ENCODE measurements at places on chromosomes 1 and 21.

GRCh38 chr1:117093091-117093534, 28.4 kb downstream of the TRIM45 start:
- DNase-seq, result peak; percentile 98

DNA sequence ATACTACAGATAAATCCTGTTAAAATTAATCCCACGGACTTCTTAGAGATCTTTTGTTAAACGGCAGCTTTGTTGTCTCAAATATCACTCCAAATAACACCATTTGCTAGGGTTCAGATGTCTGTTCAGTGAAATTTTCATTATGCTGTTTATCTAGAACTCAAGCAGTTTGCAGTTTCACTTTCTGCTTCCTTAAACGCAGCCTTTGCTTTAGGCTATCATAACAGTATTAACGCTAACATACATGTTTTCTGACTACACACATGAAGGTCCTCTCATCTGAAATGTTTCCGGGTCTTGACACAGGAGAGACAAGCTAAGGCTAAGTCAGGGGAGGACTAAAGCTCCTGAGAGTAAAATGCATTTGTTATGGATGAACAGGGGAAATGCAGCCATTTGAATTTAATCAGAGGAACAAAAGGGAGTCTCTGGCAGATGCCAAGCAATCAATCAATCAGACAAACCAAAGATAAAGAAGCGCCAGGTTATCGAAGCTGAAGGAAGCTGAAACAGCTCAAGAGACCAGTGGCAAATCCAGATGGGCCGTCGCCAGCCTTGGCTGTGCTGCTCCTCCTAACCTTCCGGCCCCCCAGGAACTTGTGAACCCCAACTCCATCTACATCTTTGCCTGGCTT, 16.9 kb downstream of the CCSAP start:
- peak; percentile 52 for DNase-seq

DNA sequence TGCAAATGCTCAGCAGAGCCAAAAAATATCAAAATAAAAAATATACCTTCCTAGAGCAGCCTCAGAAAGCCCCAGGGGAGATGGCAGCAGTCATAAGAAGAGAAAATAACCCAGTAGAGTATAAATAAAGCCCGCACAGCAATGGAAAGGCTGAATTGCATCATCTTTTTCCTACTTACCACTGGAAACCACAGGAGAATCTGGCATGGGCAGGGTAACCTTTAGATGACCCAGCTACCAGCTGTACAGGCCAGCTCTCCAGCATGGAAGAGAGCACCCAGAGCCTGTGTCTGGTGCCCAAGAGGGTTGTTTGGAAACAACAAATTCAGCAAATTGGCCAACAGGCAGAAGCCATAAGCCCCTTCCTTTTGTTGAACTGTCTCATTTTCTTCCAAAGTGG, 253.1 kb downstream of the OMA1 start:
- no peak for DNase-seq

- DNase-seq, result peak; percentile 62
Measured at GRCh38 chr1:45243476-45244343, 37.3 kb upstream of the ZSWIM5 start.

- DNase-seq, result peak; percentile 62
Measured at GRCh38 chr1:96306809-96307560, 414.6 kb upstream of the PTBP2 start.

- no peak for DNase-seq
Measured at GRCh38 chr1:173222149-173223030, 15.3 kb upstream of the TNFSF4 start.

DNA sequence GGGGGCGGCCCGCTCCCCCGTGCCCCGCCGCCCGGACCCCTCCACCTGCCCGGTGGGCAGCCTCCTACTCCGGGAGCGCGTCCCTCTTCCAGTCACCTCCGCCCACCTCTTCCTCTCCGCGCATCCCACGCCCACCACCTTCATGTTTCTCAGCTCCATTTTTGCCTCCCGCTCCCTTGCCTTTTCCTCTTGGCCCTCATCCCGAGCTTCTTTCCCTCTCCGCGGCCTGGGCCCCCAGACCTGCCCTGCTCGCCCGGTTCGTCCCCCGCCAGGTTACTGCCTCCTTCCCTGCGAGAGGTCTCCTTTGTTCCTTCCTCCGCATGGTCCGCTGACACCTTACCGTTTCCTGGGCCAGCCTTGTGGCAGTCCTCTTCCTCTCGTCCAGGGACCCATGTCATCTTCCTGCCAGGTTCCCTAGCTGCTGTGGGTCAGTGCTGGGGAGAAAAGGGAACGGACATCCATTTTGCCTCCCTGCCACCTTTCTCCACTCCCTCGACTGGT, 563 bp downstream of the QSOX1 start:
- DNase-seq, result no peak

DNA sequence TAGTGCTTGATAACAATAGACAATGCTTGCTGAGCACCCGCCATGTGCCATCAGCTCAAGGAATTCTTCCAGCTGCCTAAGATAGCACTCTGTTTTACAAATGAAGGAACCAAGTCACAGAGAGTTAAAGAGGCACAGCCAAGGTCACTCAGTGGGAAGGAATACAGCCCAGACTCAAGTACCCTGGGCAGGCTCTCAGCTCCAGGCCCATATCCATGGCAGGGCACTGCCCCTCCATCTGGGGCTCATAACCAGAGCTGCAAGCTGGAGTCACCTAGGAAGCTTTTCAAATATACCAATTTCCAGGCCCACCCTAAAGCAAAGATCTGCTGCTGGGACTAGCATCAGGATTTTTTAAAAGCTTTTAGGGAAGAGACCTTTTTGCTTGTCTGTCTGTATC, 1.6 kb downstream of the CLEC20A start:
- no peak for DNase-seq

GRCh38 chr21:34630536-34631143, 15.7 kb upstream of the RCAN1 start:
- DNase-seq, result peak; percentile 67

GRCh38 chr1:21084111-21084810, 92.4 kb downstream of the EIF4G3 start:
- no peak for DNase-seq

DNA sequence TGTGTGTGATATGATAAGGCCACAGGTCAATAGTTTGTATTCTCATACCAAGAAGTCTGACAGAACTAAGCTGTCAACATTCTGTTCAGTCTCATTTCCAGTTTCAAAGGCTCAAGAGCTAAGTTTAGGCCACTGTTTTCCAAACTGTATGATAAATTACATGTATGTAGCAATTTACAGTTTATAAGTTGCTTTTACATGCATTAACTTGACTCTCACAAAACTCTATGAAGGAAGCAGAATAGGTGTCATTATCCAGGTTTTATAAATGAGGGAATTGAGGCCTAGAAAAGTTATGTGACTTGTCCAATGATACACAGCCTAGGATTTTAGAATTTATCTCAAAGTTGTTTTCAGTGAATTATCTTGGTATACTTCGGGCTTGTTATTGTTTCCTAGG, 23.4 kb downstream of the FMO5 start:
- DNase-seq, result no peak

GRCh38 chr1:228363686-228364067, 43.0 kb downstream of the TRIM11 start:
- DNase-seq, result no peak

- no peak for DNase-seq
Measured at GRCh38 chr1:182527680-182528079, 61.4 kb downstream of the RNASEL start.

DNA sequence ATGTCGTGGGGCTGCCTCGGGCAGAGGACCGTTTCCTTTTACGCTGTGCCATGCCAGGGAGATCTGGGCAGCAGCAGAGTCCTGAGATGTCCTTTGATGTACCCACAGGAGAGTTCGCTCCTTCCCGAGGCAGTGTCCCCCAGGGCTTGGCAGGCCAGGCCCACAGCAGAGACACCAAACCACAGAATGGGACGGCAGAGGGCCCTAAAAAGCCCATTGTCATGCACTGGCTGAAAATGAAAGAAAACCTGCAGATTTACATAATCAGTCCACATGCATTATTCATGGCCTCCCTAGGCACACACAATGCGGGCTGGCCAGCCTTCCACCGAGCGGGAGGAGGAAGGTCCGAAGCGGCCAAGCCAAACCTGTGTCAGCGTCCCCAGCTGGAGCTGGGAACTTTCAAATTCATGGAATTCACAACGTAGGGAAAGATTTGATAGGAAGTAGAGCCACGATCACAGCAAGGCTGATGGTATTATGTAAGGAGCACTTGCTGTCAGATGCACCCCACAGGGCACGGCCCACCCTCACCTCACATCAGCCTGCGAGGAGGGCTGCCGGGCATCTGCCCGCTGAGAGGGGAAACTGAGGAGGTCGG, 25.3 kb upstream of the EFHD2 start:
- no peak for DNase-seq

- no peak for DNase-seq
Measured at GRCh38 chr1:226979517-226980121, 39.5 kb downstream of the COQ8A start.

DNA sequence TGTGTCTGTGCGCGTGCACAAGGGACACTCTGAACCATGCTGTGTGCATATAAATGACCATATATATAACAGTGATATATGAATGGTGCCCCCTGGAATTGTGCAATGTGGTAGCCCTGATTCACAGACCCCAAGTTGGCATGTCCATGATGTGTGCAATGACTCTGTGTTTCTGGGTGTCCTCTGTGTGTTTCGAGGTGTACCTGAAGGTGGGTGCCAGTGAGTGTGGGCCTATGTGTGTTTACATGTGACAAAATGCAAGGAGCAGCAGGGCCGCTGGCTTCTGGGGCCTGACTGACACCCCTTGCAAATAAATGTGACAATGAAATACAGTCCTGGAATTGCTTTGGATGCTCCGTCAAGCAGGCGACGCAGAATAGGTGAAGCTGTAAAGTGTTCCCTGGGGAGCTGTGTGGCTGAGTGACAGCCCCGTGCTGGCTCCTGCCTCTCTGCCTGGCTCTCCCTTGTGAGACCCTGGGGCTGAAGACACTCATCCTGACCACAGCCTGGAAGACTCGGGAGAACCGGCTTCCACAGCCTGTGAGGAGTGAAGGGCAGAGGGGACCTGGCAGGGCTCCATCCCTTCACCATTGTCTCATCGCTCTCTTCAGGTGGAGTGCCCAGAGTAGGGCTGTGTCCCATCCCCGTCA, 38.2 kb upstream of the CSF3R start:
- no peak for DNase-seq

GRCh38 chr1:167629681-167630567, at the start of gene RCSD1:
TSS of gene RCSD1 (plus strand) at chr1:167630232. CDS start at chr1:167630424, 192 bp downstream.
- DNase-seq, result no peak

- DNase-seq, result peak; percentile 7
Measured at GRCh38 chr1:29417147-29417858, 181.0 kb downstream of the PTPRU start.

DNA sequence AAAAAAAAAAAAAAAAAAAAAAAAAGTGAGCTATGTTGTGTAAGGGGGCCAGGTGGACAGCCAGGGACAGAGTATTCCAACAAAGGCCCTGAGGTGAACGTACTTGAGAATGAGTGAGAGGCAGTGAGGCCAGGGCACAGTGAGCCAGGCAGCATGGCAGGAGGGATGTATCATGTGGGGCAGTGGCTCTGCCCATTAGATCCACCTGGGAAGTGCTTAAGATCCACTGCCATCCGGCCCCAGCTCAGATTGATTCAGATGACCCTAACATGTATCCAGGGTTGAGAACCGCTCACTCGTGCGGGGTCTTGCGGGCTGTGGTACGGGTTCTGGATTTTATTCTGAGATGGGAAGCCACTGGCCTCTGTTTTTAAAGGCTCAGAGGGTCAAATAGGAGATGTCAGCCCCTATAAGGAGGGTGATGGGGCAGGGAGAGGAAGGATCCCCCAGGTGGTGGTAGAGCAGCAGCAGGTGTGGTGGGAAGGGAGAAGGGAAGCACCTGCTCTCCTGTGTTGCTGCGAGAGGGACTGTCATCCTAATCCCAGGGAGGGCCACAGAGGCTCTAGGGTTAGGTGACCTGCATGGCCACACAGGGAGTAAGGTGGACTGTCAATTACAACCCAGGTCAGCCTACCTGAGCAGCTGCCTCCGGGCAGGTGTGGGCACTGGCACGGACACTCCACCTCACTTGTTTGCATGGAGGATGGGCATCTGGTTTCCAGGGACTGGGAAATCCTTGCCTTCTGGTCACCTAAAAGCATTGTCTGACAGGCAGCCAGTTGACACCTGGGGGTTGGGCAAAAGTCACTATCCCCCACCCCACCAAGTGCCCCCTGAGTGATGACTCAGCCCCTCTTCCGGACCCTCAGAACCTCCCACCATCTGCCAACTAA, 31.6 kb downstream of the CDK18 start:
- DNase-seq, result no peak

GRCh38 chr1:91745640-91746373, 140.1 kb downstream of the TGFBR3 start:
- no peak for DNase-seq

GRCh38 chr21:46454634-46455390, 3.9 kb upstream of the DIP2A start:
- no peak for DNase-seq

GRCh38 chr1:201712387-201713085, 116.4 kb upstream of the IPO9 start:
- DNase-seq, result no peak

DNA sequence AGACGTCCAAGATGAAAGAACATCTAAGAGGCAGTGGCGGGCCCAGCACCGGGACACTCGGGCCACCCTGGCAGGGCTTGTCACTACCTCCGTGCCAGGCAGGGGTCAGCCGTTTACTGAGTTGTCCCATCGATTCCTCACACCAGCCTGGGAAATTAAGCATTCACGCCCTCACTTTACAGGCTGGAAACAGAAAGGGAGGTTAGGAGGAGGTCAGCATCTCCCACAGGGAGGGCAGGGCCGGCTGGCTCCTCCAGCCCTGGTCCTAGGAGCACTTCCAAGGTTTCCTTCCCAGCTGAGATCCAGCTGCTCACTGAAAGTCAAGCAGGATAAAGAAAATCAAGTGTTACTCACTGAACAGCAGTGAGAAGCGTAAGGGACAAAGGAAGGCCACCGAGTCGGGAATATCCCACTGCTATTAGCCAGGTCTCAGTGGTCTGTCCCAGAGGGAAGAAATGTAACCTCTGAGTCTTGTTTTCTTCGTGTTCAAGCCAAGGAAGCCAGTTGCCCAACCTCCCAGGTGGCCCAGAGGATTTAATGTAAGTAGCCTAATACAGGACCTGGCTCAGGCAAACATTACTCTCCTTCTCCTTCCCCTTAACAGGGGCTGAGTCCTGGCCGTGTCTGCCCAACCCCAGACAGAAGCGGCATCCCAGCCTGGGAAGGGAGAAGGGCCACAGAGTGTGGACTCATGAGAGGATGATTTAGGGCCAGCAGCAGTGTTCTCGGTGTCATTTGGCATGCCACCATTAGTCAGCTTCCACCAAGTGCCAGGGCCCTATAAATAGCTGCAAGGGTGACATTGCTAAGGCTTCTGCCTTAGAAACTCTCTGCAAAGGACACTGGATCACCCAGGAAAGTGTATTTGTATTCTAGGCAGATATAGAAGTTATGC, 203.1 kb upstream of the GALNT2 start:
- no peak for DNase-seq

DNA sequence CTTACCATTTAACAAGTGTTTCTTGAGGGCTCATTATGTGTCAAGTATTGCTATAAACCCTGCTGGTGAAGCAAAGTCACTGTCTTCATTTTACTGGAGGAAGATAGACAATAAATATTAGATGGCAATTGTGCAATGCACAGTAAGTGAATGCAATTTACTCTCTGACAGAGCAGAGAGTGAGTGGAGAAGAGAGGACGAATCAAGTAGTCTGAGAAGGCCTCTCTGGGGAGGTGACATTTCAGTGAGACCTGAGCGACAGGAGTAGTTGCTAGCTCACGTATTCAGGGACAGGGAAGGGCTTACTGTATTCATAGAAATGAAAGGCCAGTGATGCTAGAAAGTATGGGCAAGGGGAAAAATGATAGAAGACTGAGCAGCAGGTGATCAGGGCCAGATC, 1.2 kb upstream of the NMNAT2 start:
- DNase-seq, result no peak

Measured in fibroblast of villous mesenchyme (primary cell).